ENCODE measurements at places on chromosomes 3 and 15. TPM values are rescaled to one million over a fixed set of nuclear protein-coding genes. Genes with fewer than 3 reads are reported as not detected.
A peak's percentile ranks its signal among the peaks of the same experiment; 100 is the strongest.

DNA sequence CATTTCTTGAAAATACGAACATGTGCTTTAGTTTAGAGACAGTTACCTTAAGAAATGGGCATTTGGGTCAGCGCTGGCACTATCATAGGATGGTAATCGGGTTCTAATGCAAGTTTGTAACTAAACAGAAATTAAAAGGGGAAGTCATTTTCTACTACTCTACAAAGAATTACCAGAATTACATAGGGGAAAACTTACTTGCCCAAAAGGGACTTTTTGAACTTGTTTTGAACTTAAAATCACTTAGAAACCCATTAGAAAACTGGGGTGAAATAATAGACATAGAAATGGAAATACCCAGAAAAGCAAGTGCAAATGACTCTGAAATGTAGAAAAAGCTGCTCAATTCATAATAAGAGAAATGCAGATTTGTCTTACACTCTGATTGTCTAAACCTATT lies 44.9 kb downstream of the SPATA16 start:
- DNase-seq, result no peak

GRCh38 chr15:68667800-68668625 lies 89.2 kb downstream of the CORO2B start:
- no peak for DNase-seq

DNA sequence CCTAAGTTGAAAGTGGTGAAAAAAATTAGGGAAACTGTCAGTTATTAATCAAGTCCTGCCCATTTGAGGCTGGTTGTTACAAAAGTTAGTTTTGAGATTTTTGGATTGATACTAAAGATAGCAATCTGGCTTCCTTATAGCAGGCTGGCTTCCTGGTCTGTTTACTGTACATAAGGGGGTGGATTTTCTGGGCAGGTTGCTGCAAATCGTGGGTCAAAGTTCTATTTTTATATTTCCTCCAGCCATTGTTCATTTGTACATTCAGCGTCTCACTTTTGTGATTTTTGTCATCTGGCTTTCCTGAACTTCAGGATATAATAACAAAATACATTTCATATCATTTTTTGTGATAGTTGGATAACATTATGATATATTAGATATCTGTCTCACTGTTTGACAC lies 49.5 kb downstream of the CLDN1 start:
- DNase-seq, result no peak

DNA sequence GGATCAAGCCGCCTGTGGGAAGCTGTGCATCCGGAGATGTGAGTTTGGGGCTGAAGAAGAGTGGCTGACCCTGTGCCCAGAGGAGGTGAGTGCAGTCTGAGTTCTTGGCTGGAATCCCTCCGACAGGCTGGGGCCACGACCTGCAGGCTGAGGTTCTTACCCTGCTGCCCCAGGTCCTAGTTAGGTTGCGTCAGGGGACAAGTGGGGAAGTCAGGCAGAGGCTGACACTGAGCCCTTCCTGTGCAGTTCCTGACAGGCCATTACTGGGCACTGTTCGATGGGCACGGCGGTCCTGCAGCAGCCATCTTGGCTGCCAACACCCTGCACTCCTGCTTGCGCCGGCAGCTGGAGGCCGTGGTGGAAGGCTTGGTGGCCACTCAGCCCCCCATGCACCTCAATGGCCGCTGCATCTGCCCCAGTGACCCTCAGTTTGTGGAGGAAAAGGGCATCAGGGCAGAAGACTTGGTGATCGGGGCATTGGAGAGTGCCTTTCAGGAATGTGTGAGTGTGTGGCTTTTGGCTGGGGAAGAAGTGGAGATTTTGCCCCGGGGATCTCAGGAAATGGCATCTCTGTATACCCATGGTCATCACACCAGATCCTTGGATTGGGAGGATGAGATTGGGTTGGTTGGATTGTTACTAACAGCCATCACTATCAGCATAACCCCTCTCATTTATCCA lies 1.3 kb downstream of the PPM1M start:
- no peak for DNase-seq

DNA sequence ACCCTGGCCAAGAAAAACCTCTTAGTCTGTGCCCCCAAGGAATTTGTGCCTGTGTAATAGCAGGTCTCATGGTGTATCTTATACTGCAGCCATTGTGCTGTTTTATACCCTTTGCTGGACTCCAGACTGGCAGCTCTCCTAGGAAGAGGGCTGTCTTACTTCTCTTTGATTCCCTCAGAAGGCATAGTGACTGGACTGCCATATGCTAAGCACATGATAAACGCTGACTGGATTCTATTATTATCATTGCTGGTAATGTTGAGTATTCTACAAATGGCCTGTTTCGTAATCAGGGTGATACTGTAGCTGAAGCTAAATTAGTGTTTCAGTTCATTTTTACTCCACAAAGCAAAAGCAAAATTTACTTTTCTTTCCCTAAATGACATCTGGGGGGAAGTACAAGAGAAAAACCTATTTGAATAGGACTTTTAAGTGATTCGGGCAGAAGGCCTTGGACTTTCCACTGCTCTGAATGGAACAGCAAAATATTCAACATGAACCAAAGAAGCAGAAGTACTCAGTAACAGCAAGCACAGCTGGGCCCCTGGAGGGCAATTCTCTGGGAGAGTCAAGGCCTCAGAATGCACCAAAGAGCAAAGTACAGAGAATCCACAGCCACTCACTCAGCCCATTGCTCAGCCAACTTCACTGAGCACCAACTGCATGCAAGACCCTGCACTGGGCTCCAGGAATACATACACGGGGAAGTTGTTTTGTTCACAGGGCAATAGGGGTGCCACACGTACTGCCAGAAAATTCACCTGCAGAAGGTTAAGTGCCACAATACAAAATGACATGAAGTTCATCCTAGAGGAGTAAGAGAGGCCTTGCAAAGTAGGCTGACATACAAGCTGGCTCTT lies 7.9 kb upstream of the BCL2A1 start:
- no peak for DNase-seq

DNA sequence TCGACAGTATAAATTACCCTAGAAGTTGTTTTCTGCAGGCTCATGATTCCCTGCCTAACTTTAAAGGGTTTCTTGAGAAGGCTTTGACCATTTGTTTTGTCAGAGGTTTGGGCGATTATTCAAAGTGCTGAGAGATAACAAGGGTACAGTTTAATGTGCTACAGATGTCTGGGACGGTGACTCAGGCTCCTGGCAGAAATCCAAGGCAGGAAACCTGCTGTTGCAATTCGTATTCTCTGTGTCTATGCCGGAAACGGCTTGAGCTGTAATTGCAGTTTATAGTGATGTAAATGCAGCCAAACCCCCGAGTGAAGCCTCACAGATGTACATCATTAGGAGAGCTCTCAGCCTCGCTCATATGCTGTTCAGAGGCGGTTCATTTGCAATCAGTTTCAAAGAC lies 65.6 kb downstream of the SYNPR start:
- DNase-seq, result no peak

- DNase-seq, result no peak
These were observed 98.0 kb downstream of the DTWD1 start for GRCh38 chr15:49718846-49719245.

GRCh38 chr3:170689296-170689829 lies 103.5 kb upstream of the SLC7A14 start:
- DNase-seq, result no peak

- no peak for DNase-seq
These were observed 36.6 kb downstream of the RFX7 start for GRCh38 chr15:56207092-56207491.

DNA sequence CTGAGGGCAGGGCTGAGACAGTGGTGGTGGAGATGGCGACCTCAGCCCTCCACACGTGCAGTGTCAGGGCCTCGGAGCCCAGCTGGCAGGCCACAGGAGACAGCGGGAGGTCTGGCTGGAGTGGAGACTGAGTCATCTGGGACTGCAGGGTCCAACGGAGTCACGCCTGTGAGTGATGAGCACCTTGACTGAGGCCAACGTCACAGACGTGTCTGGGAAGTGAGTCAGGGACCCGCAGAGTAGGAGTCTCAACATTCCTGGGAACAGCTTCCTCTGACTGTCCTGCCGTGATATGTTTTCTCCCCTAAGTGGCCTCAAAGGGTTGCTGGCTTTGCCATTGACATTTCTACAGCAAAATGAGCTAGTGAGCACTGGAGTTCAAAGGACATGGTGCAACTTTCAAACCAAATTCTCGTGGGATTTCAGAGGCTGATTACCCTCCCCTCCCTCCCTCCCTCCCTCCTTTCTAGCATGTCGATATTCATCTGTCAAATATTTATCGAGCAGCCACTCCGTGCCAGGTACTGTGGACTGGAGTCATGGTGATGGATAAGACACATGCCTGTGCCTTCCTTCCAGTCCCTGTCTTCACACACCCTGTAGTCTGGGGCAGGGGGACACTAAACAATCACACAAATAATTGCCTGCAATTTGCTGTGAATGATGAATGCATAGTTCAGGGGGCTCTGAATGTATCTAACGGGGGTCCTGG lies 53.3 kb upstream of the AMOTL2 start:
- no peak for DNase-seq

GRCh38 chr15:37740623-37741141 lies 193.8 kb upstream of the TMCO5A start:
- no peak for DNase-seq

DNA sequence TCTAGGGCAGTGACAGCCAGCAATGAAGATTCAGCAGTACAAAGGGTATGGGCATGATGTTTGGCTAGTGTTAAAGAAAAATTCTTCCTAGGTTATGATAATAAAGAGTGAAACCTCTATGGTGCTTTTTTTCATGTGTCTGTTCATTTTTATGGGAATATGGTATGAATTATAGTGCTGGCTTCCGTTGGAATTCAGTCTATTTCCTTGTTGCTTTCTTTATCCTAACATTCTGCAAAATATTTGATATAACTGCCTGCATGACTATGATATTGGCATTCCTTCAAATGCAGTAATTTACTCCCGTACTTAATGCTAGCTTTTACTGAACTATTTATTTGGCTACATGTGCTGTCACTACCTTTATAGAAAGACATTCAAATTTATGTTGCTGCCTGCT lies 57.6 kb upstream of the ATP11B start:
- no peak for DNase-seq

DNA sequence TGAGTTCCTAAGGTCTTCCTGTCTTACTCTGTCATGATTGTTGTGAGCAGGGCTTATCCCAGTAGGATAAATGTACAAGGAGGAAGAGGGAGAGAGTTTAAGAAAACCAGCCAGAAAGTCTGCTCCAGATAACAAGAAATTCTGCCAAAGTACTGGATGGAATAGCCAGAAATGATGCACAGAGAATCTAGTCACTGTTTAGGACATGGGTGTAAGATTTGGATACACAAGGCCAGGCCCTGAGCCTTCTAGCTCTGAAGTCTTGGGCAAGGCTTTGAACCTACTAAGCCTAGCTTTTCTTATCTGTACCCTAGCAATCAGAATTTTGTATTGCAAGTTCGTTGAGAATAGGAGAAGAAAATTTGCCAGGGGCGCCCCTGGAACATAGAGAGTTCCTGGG lies 180.4 kb upstream of the ROPN1 start:
- DNase-seq, result no peak

DNA sequence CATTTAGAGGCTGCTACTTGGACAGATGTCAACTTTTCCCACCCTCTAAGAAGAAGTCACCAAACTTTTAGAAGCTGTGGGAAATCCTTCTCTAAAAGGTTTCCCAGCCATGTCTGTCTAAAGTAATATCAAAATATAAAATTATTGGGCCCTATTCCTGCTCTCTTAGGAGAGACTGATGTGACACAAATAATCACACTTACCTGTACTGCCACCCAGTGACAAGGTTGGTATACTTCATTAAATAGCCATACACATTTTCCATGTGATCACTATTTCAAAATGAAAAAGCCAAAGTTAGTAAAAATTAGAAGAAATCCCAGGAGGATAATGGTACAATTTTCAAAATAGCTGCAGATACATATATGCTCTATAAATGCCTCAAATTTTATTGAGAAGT lies 12.6 kb downstream of the OSBPL11 start:
- DNase-seq, result no peak

GRCh38 chr15:57861815-57862586 lies 155.5 kb downstream of the POLR2M start:
- DNase-seq, result no peak

GRCh38 chr3:37605572-37606153 lies 256.0 kb upstream of the CTDSPL start:
- DNase-seq, result no peak

DNA sequence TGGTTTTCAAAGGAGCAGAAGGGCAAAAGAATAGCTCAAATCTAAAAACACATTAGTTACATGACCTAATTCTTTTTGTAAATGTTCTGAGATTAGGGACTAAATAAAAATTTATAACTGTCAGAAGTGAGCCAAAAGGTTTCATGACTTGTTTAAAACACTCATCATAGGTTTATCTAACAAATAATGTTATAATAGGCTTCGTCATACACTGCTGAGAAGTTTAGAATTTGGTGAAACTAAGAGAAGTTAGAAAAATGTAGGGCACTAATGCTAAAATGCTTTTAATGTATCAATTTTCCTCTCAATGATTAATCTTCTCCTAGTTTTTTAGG lies 468.8 kb upstream of the CDIN1 start:
- no peak for DNase-seq

- DNase-seq, result peak; percentile 23
These were observed 737 bp upstream of the ITPR1 start for GRCh38 chr3:4492208-4493013.

Gene SLC51A
- total RNA-seq, result not detected

Gene FANCD2OS
- not detected for total RNA-seq

Gene PRTG
- 322 TPM for total RNA-seq

Gene CYP8B1
- total RNA-seq, result not detected

Gene CCDC54
- total RNA-seq, result not detected

Gene TERC
- 16.2 TPM for total RNA-seq

Gene MOBP
- not detected for total RNA-seq

Gene POLQ
- total RNA-seq, result 16.9 TPM
